ENCODE measurements at places on chromosomes 7 and 10. TPM values are rescaled to one million over a fixed set of nuclear protein-coding genes. Genes with fewer than 3 reads are reported as not detected.

Gene CFAP70
- 1.3 TPM for total RNA-seq

DNA sequence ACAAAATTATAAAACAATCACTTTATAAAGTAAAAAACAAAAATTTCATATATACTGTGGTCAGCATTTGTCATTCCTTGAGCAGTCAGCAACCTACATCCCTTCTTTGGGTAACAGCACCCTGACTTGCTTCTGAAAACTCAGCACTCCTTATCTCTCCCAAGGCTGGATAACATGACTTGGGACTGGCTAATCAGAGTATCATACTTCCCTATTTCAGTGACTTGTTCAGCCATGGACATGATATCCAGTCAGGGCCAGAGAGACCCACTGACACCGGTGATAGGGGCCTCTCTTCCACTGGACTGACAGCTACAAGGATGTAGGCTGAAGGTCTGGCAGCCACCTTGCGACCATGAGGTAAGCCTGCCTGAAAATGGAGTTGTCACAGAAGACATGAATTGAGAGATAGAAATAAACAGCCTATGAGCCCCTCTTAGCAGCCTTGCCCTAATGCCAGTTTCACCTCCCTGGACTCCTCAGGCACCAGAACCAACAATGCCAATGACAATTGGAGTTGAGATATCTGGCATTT lies 84.4 kb upstream of the NEBL start:
- H3K36me3 ChIP-seq, result no peaks in the 10 kb centered on the region
- DNase-seq, result no peak
- H3K4me1 ChIP-seq, result no peaks in the 10 kb centered on the region
- H3K27me3 ChIP-seq, result no peaks in the 10 kb centered on the region
- no peak overlapping the region for H3K27ac ChIP-seq

GRCh38 chr10:115972426-115972825 lies 300.6 kb downstream of the GFRA1 start:
- H3K4me3 ChIP-seq, result no peak overlapping the region
- no peak overlapping the region for H3K27ac ChIP-seq
- no peaks in the 10 kb centered on the region for H3K36me3 ChIP-seq
- no peak for DNase-seq

DNA sequence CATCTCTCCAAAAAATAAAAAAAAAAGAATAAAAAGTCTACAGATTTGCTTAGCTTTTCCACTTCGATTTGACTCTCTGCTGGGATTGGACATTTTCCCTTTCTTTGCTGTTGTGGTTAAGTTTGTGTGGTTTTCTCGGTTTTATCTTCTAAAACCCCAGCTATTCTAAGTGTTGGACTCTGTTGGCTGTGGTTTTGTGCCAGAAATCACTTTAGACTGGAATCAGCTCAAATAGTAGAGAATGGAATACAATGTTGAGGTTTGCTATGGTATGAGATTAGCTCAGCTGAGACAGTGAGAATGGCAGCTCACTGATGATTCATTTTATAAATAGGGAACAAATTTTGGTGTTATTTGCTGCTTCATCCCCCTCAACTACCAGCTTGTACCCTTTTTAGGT lies 116.0 kb downstream of the BUB3 start:
- H3K4me3 ChIP-seq, result no peak overlapping the region
- DNase-seq, result peak; percentile 97
- no peak overlapping the region for H3K27ac ChIP-seq
- no peaks in the 10 kb centered on the region for H3K36me3 ChIP-seq
- H3K27me3 ChIP-seq, result peaks cover 40% of the 10 kb centered on the region

GRCh38 chr7:30726296-30727006 lies 25.5 kb upstream of the INMT start:
- no peaks in the 10 kb centered on the region for H3K36me3 ChIP-seq
- H3K27me3 ChIP-seq, result peaks cover 25% of the 10 kb centered on the region
- H3K4me3 ChIP-seq, result no peak overlapping the region
- H3K27ac ChIP-seq, result no peak overlapping the region

GRCh38 chr10:132681858-132682755 lies 103.8 kb downstream of the NKX6-2 start:
- H3K36me3 ChIP-seq, result no peaks in the 10 kb centered on the region
- H3K4me1 ChIP-seq, result peaks cover 32% of the 10 kb centered on the region
- no peaks in the 10 kb centered on the region for H3K27me3 ChIP-seq
- no peak overlapping the region for H3K27ac ChIP-seq
- H3K4me3 ChIP-seq, result no peak overlapping the region

GRCh38 chr10:88958721-88959120 lies 6.1 kb upstream of the ACTA2 start:
- H3K4me1 ChIP-seq, result no peaks in the 10 kb centered on the region
- no peak overlapping the region for H3K4me3 ChIP-seq
- no peak overlapping the region for H3K27ac ChIP-seq
- H3K36me3 ChIP-seq, result no peaks in the 10 kb centered on the region

DNA sequence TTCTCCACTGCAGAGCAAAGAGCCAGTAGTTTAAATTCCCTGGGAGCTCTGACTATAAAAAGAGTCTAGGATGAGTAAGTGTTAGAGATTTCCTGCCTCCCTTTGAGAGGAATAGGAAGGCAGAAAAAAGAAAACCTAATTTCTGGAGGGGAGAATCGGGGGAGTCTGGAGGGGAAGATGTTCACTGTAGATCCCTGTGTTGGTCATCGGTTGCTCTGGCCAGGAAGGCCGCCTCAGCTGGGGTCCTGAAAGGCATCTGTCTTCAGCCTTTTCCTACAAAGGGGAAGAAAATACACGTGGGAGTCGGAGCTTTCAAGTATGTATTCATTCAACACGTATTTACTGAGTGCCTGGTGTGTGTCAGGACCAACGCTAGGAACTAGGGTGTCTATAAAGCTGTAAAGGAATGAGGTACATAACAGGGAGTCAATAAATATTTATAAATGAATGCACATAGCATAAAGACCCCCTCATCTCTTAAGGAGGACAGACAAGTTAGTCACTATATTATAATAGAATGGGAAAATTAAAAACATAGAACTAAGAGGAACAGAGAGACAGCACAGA lies 101.1 kb downstream of the ICA1 start:
- no peak overlapping the region for H3K27ac ChIP-seq
- H3K36me3 ChIP-seq, result no peaks in the 10 kb centered on the region
- H3K4me3 ChIP-seq, result peak overlapping the region; percentile 20
- no peaks in the 10 kb centered on the region for H3K4me1 ChIP-seq
- no peak for DNase-seq

GRCh38 chr10:127745861-127746260 lies 8.9 kb downstream of the FOXI2 start:
- no peaks in the 10 kb centered on the region for H3K36me3 ChIP-seq
- H3K4me3 ChIP-seq, result no peak overlapping the region
- H3K4me1 ChIP-seq, result no peaks in the 10 kb centered on the region
- H3K27me3 ChIP-seq, result no peaks in the 10 kb centered on the region
- DNase-seq, result no peak

Gene RBP3
- total RNA-seq, result not detected

DNA sequence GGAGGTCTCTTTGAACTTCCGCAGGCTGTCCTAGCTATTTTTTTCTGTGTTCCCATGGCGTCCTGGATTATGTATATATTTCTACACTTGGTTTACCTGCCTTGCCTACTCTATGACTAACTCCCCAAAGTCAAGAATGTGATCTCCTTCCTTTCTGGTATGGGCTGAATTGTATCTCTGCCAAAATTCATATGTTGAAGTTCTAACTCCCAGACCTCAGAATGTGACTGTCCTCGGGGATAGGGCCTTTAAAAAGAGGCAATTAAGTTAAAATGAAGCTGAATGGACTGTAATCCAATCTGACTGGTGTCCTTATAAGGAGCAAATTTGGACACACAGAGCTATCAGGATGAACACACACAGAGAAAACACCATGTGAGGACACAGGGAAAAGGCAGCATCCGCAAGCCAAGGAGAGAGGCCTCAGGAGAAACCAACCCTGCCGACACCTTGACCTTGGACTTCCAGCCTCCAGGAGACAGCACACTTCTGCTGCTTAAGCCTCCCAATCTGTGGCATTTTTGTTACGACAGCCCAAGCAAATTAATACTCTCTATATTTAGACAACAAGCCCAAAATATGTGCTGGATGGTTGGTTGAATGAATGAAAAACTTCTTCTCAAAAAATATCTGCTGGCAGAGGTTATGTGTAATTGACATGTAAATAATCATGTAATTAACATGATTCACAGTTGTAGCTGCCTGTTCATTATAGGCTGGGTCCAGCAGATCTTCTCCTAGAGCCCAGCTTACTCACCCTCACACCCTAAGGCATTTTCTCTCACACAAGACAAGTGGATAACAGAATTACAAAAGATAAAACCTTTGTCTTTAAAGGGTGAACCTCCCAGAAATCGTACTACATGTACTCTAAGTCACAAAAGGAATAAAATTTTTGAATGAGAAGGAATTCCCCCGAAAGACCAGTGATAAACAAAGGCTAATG lies 123.7 kb downstream of the CUBN start:
- no peak overlapping the region for H3K4me3 ChIP-seq
- peak overlapping the region; percentile 78 for H3K27ac ChIP-seq
- H3K36me3 ChIP-seq, result no peaks in the 10 kb centered on the region
- no peak for DNase-seq
- H3K4me1 ChIP-seq, result peaks cover 72% of the 10 kb centered on the region
- no peaks in the 10 kb centered on the region for H3K27me3 ChIP-seq

- H3K36me3 ChIP-seq, result no peaks in the 10 kb centered on the region
- H3K4me1 ChIP-seq, result no peaks in the 10 kb centered on the region
- no peak overlapping the region for H3K4me3 ChIP-seq
- DNase-seq, result no peak
- H3K27me3 ChIP-seq, result no peaks in the 10 kb centered on the region
Observed at GRCh38 chr10:122551450-122551849, 9.1 kb upstream of the DMBT1 start.

DNA sequence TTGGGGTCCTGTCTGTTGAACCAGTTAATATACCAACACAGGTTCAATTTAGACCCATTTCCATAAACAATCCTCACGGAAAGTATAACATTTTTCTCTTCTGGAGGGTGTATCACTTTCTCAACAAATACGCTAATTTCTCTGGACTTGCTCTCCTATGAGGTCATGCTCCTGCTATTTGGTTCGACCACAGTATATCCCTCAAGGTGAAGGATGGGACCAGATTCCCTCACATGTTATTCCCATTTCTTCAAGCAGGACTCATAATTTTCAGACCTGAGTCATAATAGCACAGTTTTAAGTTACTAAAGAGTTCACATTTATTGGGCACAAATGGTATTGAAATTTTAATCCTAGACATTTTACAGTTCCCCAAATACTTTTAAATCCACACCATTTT lies 57.2 kb downstream of the ADAM12 start:
- peaks cover 5% of the 10 kb centered on the region for H3K4me1 ChIP-seq
- peaks cover 37% of the 10 kb centered on the region for H3K36me3 ChIP-seq
- H3K4me3 ChIP-seq, result no peak overlapping the region

GRCh38 chr10:24920907-24921881 lies 31.2 kb downstream of the PRTFDC1 start:
- H3K27me3 ChIP-seq, result no peaks in the 10 kb centered on the region
- peak overlapping the region; percentile 76 for H3K27ac ChIP-seq
- no peak overlapping the region for H3K4me3 ChIP-seq
- peak; percentile 98 for DNase-seq
- H3K4me1 ChIP-seq, result peaks cover 10% of the 10 kb centered on the region

- H3K27ac ChIP-seq, result no peak overlapping the region
- no peaks in the 10 kb centered on the region for H3K36me3 ChIP-seq
- H3K4me1 ChIP-seq, result no peaks in the 10 kb centered on the region
- no peak overlapping the region for H3K4me3 ChIP-seq
- no peak for DNase-seq
Observed at GRCh38 chr10:114442091-114442630, 37.9 kb upstream of the AFAP1L2 start.

DNA sequence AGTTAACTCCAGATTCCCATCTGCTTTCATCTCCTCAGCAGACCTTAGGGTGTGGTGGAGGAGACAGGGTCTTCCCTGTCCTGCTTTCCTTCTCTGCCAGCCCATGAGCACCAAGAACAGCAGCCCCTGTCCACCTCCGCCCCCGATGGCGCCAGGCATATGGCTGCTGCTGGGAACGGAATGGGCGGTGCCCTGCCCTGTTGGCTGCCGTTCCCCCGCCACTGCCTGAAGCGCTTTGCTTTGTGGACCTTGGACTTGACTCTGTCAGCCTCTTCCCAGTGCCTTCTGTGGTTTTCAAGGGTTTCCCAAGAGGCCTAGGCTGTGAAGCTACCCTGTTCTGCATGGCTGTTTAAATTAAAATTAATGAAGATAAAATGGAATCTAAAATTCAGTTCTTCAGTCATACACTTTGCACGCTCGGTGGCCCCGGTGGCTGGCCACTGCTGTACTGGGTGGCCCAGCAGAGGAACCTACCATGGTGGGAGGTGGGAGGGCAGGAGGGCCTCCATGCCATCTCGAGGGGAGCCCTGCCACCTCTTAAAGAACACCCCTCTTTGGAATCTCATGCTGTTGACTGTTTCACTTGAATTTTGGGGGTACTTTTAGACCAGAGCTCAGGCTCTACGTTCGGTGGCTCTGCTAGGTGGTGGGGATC lies 78.7 kb downstream of the NKX6-2 start:
- H3K4me1 ChIP-seq, result no peaks in the 10 kb centered on the region
- no peak overlapping the region for H3K27ac ChIP-seq
- H3K27me3 ChIP-seq, result no peaks in the 10 kb centered on the region
- DNase-seq, result no peak

DNA sequence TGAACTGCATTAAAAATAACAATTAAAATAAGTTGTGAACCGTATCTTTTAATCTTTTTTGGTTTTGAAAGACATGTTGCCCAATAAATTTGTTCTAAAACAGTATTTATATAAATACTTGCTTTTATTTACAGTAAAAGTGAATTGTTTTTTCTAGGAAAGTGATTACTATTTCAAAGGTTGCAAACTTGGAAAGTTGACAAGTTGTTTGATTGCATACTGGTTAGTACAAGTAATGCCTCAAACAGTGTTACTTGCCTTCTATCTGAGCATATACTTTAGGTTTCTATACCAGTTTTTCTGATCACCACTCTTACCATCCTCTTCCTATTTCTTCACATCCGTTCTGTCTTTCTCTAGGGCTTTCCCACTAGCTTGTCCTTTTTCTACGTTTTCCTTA lies 212.6 kb downstream of the FOXP2 start:
- H3K4me3 ChIP-seq, result no peak overlapping the region
- no peaks in the 10 kb centered on the region for H3K4me1 ChIP-seq
- no peaks in the 10 kb centered on the region for H3K27me3 ChIP-seq
- no peak for DNase-seq

GRCh38 chr10:123889821-123890220 lies 1.8 kb downstream of the CPXM2 start:
- H3K4me3 ChIP-seq, result no peak overlapping the region
- no peak for DNase-seq
- no peak overlapping the region for H3K27ac ChIP-seq
- H3K36me3 ChIP-seq, result no peaks in the 10 kb centered on the region
- peaks cover 2% of the 10 kb centered on the region for H3K27me3 ChIP-seq
- H3K4me1 ChIP-seq, result no peaks in the 10 kb centered on the region

- H3K27me3 ChIP-seq, result no peaks in the 10 kb centered on the region
- peak; percentile 72 for DNase-seq
- H3K36me3 ChIP-seq, result peaks cover 39% of the 10 kb centered on the region
- H3K27ac ChIP-seq, result no peak overlapping the region
Observed at GRCh38 chr7:157266272-157266671, 70.5 kb upstream of the DNAJB6 start.

Gene SPDYE11
- total RNA-seq, result not detected

- no peaks in the 10 kb centered on the region for H3K4me1 ChIP-seq
- DNase-seq, result no peak
- H3K27ac ChIP-seq, result no peak overlapping the region
- no peak overlapping the region for H3K4me3 ChIP-seq
- H3K36me3 ChIP-seq, result no peaks in the 10 kb centered on the region
- H3K27me3 ChIP-seq, result no peaks in the 10 kb centered on the region
Observed at GRCh38 chr10:125783957-125784356, 8.3 kb upstream of the MMP21 start.

Measured in astrocyte (in vitro differentiated cells and primary cell).